ENCODE measurements at places on chromosomes 7 and 10. TPM values are rescaled to one million over a fixed set of nuclear protein-coding genes. Genes with fewer than 3 reads are reported as not detected.

GRCh38 chr7:13560441-13560840, 429.0 kb downstream of the ETV1 start:
- DNase-seq = no peak

DNA sequence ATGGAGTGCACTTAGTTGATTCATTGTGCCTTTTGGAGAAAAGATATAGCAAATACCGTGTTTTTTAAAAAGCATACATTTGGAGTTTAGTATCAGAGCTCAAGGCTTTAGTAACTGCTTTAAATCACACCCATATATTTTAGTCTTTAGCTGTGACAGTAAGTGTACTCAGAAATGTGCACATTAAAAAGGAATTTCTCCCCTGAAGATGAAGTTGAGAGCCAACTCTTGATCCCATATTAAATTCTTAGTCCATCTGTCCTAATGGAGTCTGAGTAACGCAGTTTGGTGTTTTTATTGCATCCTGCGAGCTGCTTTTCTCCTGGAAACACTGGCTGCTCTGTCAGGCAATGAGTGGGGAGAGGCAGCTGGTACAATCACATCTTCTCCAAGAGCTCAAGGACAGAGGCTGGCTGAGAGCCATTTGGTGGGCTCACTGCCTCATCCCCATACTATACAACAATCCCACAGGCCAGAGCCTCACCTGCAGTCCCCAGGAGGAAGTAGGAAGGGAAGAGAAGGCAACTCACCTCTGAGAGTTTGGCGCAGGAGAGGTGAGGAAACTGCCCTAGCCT, 473.6 kb upstream of the C7orf33 start:
- no peak for DNase-seq

GRCh38 chr7:134284952-134285351, 31.8 kb downstream of the SLC35B4 start:
- no peak for DNase-seq

DNA sequence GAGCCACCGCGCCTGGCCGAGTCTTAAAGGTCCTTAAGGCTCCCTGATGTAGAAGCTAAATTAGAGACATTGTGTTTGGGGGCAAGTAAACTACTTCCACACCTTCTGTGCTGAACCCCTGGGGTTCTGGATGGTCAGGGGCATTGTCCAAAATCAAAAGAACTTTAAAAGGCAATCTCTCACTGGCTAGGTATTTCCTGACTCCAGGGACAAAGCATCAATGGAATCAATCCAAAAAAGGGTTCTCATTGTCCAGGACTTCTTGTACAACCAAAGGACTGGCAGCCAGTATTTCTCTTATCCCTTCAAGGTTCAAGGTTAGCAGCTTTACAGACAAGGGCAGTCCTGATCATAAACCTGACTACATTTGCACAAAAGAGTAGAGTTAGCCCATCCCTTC, 24.0 kb downstream of the SRPK2 start:
- DNase-seq = no peak

DNA sequence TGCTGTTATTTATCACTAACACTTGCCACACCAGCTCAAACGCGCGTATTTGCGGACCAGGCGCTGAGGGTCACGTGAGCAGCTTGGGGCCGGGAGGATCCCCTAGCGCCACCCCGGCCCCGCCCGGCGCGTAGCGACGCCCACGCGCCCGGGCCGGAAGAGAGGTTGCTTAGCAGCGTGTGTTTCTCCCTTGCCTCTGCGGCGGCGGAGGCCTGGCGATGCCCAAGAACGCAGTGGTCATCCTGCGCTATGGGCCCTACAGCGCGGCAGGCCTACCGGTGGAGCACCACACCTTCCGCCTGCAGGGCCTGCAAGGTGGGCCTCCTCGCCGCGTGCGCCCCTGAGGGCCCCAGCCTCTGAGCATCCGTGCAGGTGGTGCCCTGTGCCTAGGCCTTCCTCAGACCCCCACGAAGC, at the start of gene C10orf53:
C10orf53 (plus strand) TSS at position 172 of the 414 bp plus-strand sequence; CDS start at position 219, 47 bp downstream.
- DNase-seq = no peak

DNA sequence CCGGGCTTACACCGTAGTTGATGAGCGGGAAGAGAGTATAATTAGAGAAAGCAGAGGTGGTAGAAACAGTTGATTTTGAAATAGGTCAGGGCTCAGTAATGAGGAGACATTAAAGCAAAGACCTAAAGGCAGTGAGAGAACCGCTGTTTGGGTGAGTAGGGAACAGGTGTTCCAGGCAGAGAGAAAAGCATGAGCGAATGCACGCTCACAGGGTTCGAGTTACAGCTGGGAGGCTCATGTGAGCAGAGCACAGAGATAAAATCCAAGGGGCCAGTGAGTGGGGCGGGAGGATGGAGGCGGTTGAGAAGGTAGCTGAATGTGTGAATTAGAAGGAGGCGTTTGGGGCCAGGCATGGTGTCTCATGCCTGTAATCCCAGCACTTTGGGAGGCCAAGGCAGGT, 39.9 kb downstream of the APBB1IP start:
- DNase-seq = no peak

DNA sequence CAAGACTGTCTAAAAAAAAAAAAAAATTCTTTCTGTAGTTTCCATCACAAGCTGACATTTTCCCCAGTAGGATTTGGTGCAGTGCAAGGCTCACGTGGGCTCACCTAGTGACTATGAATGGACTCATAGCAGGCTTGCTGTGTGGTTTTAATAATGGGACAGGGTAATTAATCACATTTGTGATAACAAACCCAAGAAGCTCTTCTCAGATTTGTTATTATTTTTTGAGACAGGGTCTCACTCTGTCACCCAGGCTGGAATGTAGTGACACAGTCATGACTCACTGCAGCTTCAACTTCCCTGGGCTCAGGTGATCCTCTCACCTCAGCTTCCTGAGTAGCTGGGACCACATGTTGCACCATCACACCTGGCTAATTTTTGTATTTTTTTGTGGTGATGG, 40.0 kb downstream of the NACAD start:
- no peak for DNase-seq

DNA sequence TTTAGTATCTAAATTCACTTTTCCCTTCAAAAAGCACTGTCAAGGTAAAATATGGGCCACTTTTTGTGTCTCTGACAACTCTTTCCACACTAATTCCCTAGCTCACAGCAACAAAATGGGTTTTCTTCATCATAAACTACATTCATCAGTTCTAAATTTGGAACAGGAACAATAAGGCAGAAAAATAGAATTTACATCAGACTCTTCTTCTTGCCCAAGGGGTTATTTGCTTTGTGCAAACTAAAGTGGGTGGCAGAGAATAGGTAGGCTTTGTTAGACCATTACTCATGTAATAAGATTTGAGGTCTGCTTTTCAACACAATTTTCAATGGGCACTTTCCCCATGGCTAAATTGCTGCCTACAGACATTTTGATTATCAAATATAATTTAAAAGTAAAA, 17.6 kb upstream of the PPP1R17 start:
- DNase-seq = no peak

DNA sequence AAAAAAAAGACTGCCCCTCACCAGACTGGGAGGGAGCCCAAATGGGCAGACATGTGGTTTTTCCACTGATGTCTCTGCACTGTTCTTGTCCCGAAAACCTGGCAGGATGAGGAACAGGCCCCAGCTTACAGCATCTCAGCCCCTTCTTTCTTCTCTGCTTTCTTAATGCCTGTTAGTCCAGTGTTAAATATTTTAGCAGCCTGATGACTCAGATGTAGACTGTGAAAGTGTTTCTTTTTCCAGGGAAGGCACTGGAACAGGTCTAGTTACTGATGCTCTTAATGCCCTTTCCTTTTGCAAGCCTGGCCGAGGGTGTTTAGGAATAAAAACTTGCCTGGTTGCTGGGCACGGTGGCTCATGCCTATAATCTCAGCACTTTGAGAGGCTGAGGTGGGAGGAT, 107.7 kb downstream of the TACC2 start:
- DNase-seq = no peak

GRCh38 chr10:92849234-92849525, 860 bp downstream of the EXOC6 start:
- no peak for DNase-seq

DNA sequence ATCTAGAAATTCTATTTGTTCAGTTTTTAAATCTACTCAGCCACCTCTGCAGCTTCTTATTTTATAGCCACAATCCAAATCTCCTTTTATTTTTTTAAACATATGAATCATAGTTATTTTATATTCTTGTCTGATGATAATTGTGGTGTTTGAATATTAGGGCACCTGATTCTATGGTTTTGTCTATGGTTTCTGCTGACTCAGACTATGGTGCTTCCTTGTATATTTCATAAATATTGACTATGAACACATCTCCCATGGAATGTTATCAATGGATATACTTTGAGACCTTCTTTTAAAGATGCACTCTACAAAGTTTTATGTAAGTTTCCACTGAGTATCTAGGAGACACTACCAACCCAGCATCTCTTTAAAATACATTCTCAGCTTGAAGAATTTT, 1027.0 kb upstream of the AUTS2 start:
- DNase-seq = no peak

DNA sequence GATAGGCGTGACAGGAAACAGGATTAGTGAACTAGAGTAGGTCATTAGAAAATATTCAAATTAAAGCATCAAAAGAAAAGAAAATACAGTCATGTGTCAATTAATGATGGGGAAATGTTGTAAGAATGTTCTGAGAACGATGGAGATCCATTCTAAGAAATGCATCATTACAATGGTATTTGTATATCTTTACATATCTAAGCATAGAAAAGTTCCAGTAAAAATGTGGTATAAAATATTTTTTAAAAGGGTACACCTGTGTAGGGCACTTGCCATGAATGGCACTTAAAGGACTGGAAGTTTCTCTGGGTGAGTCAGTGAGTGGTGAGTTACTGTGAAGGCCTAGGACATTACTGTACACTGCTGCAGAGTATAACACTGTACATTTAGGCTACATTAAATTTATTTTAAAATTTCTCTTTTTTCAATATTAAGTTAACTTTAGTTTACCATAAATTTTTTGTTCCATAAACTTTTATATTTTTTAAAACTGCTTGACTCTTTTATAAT, 282.5 kb downstream of the BMPER start:
- DNase-seq = no peak

- no peak for DNase-seq
Observed at GRCh38 chr10:93066544-93066913, 5.9 kb downstream of the CYP26C1 start.

DNA sequence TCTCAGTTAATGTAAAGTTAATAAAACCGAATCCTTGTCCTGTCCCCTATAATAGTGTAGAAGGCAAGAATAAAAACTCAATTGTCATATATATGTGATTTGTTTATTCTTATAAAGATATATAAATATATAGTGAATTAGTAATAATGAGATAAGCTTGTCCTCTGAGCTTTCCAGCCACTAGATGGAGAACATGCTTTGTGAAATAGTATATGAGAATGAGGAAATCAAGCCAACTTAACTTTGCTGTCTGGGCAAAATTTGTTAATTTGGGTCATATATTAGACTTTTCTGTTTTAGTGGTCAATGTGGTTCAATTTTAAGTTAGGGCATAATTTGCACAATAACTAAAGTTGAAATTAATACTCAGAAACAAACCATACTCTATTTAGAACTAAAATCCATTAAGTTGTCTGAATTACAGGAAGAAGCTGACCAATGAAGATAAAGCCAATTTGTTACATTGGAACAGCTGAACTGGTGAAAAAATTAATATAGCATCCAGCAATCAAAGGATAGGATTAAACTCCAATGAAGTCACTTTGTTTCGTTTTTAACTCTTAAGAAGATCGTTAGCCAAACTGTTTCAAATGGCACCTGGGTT, 595.0 kb downstream of the ARL4A start:
- DNase-seq = no peak

- no peak for DNase-seq
Observed at GRCh38 chr7:121027761-121028669, 39.5 kb downstream of the CPED1 start.

DNA sequence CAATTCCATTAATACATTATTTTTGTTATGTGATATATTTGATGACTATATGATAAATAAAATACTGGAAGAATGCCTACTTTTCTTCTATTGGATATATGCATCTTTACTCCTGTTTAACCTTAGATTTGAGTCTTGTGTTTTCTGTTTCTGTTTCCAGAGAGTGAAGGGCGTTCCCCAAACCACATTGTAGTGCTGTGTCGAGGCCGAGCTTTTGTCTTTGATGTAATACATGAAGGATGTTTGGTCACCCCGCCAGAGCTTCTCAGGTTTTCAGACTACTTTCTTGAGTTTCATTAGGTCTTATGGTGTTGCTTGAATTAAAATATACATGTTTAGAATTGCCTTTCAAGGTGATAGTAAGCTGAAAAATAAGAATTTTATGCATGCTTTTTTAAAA, 23.8 kb downstream of the CROT start:
- DNase-seq = no peak

DNA sequence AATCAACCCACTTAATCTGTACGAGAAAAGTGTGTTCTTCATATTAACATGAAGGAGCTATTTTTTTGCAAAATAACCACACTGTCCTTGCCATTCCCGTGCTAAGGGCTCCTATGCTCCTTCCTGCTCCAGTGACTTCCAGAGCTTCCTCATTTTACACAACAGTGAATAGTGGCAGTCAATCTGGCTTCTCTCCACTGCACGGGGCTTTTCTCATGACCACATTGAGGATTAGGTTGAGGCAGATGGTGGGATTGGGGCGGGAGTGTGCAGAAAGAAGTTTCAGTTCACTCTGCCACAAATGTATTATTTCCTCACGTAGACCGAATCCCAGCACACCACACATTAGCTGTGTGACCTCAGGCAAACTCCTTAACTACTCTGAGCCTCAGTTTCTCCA, 235.1 kb downstream of the ARHGAP12 start:
- DNase-seq = no peak

AIFM2 gene
- total RNA-seq = 14.1 TPM

NRP1 gene
- 156 TPM for total RNA-seq

SPDYE16 gene
- 1.9 TPM for total RNA-seq

RNF32 gene
- 3.2 TPM for total RNA-seq

CTNNA3 gene
- total RNA-seq = 89.6 TPM

ANKRD1 gene
- 0.36 TPM for total RNA-seq

IGFBP1 gene
- not detected for total RNA-seq

PRR15 gene
- not detected for total RNA-seq

AMZ1 gene
- total RNA-seq = 0.31 TPM

ADRA2A gene
- 11.4 TPM for total RNA-seq
